ENCODE measurements at places on chromosomes 1 and 21. TPM values are rescaled to one million over a fixed set of nuclear protein-coding genes. Genes with fewer than 3 reads are reported as not detected.
A peak's percentile ranks its signal among the peaks of the same experiment; 100 is the strongest.

DNA sequence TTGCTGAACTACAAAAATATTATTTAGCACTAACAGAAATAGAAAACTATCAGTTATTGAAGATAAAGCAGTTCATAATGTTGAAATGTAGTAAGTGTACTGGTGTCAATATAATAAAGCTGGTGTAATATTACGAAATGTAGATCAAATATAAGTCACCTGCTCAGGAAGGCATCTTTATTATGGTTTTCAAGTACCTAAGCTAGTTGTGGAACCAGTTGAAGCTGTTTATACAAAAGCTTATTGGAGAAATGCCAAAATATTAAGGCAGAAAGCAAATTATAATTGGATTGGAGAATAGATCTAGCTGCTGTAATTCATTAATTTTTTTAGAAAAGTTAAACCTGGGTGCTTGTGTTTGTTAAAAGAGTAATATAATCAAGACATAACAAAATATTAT is 6.2 kb upstream of the MARK1 start:
- no peak overlapping the region for H3K4me3 ChIP-seq
- H3K36me3 ChIP-seq = no peaks in the 10 kb centered on the region
- no peak for DNase-seq
- H3K4me1 ChIP-seq = no peaks in the 10 kb centered on the region
- H3K27ac ChIP-seq = no peak overlapping the region
- H3K27me3 ChIP-seq = peaks cover 2% of the 10 kb centered on the region

PIK3R3 gene
- total RNA-seq = 8.1 TPM

DNA sequence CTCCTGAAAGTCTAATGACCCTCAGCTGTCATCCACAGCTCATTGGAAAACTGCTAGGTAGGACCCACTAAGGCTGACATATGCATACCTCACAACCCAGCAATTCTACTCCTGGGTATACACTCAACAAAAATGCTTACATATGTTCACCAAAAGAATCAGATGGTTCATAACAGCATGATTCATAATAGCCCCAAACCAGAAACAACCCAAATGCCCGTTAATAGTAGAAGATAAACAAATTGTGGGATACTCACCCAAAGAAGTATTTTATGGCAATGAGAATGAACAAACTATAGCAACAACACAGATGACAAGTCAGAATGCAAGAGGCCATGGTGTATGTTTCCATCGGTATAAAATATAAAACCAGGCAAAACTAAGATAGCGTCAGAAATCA is 124.6 kb downstream of the HLCS start:
- H3K27ac ChIP-seq = no peak overlapping the region
- H3K27me3 ChIP-seq = no peaks in the 10 kb centered on the region
- no peak overlapping the region for H3K4me3 ChIP-seq
- H3K4me1 ChIP-seq = peaks cover 4% of the 10 kb centered on the region
- DNase-seq = no peak

PAPPA2 gene
- 4.2 TPM for total RNA-seq

GRCh38 chr1:8396786-8397406 is 79.0 kb downstream of the SLC45A1 start:
- no peak overlapping the region for H3K4me3 ChIP-seq
- peaks cover 25% of the 10 kb centered on the region for H3K4me1 ChIP-seq
- DNase-seq = peak; percentile 88
- no peaks in the 10 kb centered on the region for H3K27me3 ChIP-seq

MSH4 gene
- 0.44 TPM for total RNA-seq

DNA sequence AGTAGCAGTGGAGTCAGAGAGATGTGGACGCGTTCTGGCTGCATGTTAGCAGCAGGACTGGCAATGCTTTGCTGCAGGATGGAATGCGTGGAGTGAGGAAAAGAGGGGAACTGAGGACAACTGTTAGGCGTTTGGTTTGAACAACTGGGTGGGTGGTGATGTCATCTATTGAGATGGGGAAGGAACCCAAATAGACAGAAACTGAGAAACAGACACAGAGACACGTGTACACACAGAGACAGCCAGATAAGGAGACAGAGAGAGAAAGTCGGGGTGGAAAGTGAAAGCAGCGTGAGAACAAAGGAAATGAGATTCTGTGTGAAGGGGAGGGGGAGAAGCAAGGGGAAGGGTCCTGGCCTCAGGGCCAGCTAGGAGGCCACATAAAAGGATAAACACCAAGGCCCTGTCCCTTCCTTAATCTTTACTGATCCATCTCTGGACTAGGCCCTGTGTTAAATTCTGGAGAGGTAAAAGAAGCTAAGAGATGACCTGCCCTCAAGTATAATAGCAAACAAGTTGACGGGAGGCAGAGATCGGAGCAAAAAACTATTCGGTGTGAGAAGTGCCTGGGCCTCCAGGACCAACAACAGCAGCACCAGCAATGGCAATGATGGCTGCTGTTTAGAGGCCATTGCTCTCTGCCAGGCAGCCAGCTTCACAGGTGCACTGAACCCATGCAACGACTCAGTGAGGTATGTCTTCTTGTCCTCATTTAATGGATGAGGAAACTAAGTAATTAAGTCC is 31.6 kb downstream of the VWA5B1 start:
- no peak overlapping the region for H3K4me3 ChIP-seq
- peaks cover 10% of the 10 kb centered on the region for H3K27me3 ChIP-seq
- DNase-seq = peak; percentile 36
- no peaks in the 10 kb centered on the region for H3K36me3 ChIP-seq

MTARC1 gene
- 4.3 TPM for total RNA-seq

DNA sequence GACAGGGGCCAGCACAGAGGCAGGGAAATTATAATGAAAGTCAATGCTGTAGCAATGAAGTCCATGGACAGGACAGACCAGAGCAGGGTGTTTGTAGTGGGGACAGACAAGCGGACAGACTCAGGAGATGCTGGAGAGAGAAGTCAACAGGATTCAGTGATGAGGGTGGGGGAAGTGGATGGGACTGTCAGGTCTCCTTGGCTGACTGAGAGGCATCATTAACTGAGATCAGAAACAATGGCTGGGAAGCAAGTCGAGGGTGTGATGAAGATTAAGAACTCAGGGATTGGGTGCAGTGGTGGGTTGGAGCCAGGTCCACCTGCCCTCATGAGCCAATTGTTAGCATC is 25.5 kb downstream of the CD58 start:
- DNase-seq = no peak
- H3K4me3 ChIP-seq = no peak overlapping the region
- H3K27ac ChIP-seq = no peak overlapping the region
- H3K4me1 ChIP-seq = no peaks in the 10 kb centered on the region
- peaks cover 3% of the 10 kb centered on the region for H3K36me3 ChIP-seq

- no peaks in the 10 kb centered on the region for H3K36me3 ChIP-seq
- no peak overlapping the region for H3K4me3 ChIP-seq
- peaks cover 4% of the 10 kb centered on the region for H3K4me1 ChIP-seq
- DNase-seq = no peak
- H3K27ac ChIP-seq = no peak overlapping the region
These were observed 190.5 kb downstream of the TOMM20 start for GRCh38 chr1:234938135-234938534.

GRCh38 chr1:154567386-154568156 is at the start of gene CHRNB2:
Gene CHRNB2 (plus strand): TSS chr1:154567778. CDS start chr1:154568045, 267 bp downstream.
- peaks cover 8% of the 10 kb centered on the region for H3K4me1 ChIP-seq
- H3K27me3 ChIP-seq = peaks cover 40% of the 10 kb centered on the region
- H3K36me3 ChIP-seq = no peaks in the 10 kb centered on the region
- H3K4me3 ChIP-seq = no peak within 1 kb of the TSS

- H3K4me3 ChIP-seq = no peak overlapping the region
- H3K36me3 ChIP-seq = no peaks in the 10 kb centered on the region
- H3K27me3 ChIP-seq = no peaks in the 10 kb centered on the region
- DNase-seq = peak; percentile 95
- H3K27ac ChIP-seq = peak overlapping the region; percentile 86
These were observed 15.2 kb upstream of the GPR153 start for GRCh38 chr1:6275826-6276782.

PDZK1IP1 gene
- 0.09 TPM for total RNA-seq

CASQ1 gene
- 827 TPM for total RNA-seq

DNA sequence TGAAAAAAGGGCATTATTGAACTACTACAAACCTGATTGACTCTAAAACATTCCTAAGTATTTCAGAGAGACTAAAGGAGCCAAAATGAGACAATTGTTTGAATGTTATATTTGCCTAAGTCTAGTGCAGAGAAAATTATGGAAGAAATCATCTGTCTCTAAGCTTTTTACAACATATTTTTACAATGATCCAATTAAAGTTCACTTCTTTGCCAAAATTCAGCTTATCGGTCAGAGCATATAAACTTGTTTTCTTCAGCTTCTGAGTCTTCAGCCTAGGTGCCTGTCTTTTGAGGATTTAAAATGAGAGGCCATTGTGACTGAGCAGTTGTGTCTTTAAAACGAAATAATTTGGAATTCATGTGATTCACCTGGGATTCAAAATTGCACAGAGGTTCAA is 181.2 kb upstream of the SGIP1 start:
- peak overlapping the region; percentile 61 for H3K27ac ChIP-seq
- DNase-seq = peak; percentile 59
- peaks cover 28% of the 10 kb centered on the region for H3K4me1 ChIP-seq
- H3K36me3 ChIP-seq = peaks cover 6% of the 10 kb centered on the region

- DNase-seq = no peak
- peaks cover 13% of the 10 kb centered on the region for H3K4me1 ChIP-seq
- no peak overlapping the region for H3K27ac ChIP-seq
- H3K36me3 ChIP-seq = no peaks in the 10 kb centered on the region
These were observed 918 bp downstream of the IFNLR1 start for GRCh38 chr1:24186031-24186710.

- H3K27ac ChIP-seq = no peak overlapping the region
- H3K4me3 ChIP-seq = no peak overlapping the region
- DNase-seq = no peak
These were observed 13.3 kb upstream of the TFF1 start for GRCh38 chr21:42379426-42380215.

TNFRSF1B gene
- 8.8 TPM for total RNA-seq
